ENCODE measurements at places on chromosomes 2 and 18.

GRCh38 chr2:213285404-213285803 lies 1.1 kb downstream of the SPAG16 start:
- DNase-seq: no peak

DNA sequence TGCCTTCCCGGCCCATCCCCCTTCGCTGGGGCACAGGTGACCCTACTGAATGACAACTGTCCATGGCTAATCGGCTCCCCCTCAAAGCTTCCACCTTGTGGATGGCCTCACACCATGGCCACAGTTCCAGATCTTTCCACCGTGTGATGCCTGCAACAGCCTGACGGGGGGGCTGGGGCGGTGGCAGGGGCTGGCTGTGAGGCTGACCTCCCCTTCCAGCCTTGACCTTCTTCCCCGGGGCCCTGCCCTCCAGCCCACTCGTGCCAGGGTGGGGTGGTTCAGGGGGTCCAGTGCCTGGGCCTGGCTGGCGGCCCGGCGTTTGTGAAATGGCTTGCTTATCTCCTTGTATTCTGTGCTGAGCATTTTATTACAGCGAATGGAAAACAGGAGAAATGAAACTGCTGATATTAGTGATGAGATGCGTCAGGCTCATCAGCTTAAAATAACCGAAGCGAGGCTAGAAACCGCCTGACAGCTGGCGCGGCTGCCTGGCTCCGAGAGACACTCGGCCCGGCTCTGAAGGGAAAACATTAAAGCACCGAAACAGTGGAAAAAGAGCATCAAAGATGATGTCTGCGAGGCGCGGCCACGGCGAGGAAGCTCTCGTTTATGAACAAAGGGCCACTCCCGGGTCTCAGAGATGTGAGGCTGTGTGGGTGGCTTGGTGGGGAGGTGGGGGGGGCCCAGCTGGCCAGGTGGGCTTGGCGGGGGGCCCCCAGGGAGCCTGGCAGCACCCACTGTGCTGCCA lies 916 bp upstream of the PDCD1 start:
- no peak for DNase-seq

DNA sequence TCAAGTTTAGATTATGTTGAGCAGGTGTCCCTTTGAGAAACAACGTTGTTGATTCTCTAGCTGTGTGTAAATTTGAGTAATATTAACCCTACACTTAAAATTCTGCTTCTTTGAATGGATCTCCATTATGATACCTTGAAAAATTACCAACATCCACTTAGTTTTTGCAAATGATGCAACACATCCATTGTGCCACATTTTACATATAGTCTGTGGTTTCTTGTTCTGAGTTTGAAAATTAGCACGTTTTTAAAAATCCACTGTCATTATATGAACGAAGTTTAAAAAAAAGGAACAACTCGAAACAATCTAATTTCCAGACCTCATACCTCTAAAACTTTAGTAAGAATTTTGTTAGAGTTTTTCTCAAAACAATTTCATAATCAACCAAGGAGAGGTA lies 37.7 kb downstream of the PIK3C3 start:
- DNase-seq: no peak

- DNase-seq: no peak
These were observed 68.2 kb downstream of the DCDC2C start for GRCh38 chr2:3771576-3771975.

DNA sequence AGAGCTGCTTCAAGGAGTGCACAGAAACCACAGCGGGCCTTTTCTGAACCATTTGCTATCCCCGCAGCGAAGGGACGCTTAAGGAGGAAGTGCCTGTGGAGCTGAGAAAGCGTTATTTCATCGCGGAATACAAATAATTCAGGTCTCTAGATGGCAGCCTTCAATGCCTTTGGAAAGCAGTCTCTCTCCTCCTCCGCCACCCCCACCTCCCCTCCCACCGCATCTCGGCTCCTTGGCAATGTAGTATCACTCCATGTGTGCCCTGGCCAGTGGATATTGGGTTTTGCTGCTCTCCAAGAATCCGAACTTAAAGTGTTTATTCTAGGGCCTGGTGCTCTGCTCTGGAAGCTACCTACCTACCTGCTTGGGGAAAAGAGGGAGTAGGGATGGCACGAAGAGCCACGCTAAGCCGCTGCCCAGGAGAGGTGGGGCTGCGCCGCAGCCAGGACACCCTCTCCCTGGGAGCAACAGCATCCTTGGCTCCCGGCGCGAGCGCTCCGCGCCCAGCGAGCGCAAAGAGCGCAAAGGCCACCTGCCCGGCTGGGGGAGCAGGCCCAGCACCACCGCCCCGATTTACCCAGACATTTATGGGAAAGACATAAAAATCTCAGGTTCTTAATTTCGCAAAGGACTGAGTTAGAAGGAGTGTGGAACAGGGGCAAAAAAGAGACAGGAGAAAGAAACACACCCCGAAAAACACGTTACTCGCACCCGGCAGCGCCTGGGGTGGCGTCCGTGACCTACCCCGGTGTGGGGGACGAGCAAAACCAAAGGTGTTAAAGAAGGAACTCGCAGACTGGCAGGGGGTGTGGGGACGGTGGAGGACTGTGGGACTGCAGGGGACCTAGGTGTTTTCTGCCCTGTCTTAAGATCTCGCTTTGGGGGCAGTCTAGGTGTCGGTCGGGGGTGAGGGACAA lies 1.0 kb downstream of the SPHKAP start:
- no peak for DNase-seq

- no peak for DNase-seq
These were observed 148.7 kb upstream of the ITGA6 start for GRCh38 chr2:172278667-172279066.

DNA sequence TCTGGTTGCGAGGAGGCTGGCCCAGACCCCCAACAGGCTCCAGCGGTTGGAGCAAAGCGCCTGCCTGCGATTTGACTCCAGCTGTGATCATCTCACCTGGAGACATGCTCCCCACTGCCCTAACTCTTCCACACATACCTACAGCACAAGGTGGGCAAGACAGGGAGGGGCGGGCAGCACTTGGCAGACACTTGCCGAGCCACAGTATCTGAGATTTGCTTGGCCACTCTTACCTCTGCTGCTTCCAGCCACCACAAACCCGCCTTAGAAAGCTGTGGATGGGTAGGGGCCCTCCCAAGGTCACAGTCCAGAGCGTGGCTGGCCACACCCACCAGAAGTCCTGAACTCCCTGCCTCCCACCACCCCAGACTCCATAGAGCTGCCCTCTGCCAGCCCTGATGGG lies 8.2 kb downstream of the CYP26B1 start:
- DNase-seq: no peak

GRCh38 chr2:42060028-42060427 lies 12.2 kb downstream of the PKDCC start:
- peak; percentile 25 for DNase-seq

DNA sequence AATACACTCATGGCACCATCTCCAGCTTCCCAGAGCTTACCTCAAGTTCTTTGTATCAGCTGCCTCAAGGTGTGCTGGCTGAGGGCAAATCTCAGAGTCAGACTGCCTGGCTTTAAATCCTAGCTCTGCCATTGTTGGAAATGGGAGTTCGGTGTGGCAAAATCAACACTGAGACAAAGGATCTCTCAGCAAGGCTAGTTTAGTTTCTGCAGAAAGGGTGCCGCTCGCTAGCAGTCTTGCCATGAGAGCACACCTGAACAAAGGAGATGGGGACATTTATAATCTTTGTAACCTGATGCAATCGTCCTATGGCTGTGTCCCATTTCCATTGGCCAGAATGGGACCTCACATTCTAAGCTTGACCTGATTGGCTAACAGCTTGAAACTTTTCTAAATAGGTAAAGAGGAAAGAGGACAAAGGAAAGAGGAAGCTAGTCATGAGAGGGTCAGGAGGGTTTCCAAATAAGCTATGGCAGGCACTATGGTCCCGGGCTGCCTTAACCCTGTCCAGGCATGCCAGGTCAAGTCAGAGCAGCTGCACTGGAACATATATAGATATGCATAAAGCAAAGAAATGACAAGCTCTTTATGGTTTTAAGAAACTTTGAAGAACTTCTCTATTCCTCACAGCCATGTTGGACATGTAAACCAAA lies 4.3 kb upstream of the UBE2F start:
- no peak for DNase-seq

DNA sequence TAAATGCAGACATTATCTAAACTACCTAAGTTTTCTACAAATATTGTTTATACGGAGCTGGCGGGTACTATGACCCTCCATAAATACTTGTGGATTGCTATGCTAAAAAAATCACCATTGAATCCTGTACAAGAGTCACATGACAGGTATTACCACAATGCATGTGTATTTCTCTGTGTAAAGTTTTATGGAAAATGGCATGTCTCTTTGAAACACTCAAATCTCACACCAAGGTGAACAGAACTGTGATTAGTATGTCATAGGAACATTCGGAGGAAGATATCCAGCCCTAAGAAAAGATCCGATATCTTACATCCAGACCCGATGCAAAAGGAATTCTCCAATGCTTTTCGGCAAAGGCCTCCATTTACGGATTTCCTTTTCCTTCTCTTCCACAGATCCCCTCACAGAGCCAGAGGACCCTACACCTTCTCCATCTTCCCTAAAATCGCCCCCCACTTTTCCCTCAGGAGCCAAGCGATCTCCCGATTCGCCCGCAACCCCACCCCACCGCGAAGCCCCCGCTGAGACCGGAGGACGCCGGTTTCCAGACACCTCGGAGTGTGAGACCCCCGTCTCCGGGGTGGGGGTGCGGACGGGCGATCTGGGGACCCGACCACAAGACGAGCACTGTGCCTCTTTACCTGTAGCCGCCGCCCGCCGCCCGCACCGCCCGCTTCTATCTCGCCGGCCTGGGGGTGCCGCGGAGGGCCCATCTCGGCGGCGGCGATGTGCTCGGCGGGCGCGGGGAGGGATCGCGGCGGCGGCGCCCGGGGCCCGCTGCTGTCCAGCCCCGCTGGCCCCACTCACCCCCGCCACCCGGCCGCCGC lies 1.2 kb downstream of the SAP130 start:
- no peak for DNase-seq

DNA sequence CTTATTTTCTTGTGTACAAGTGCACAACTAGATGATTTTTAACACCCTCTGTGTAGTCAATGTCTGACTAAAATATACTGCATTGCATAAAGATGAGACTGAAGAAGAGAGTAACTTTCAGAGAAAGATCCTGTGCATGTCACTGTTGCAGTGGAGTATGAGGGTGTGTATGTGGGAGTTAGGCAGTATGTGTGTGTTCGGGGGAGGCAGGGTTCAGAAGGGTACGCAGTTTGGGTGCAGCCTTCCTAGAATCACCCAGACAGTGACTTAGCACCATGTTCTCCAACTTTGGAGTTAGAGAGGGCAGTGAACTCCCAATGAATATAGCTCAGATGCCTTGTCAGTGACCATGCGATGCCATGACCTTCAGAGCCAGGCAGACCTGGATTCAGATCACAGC lies 84.6 kb downstream of the LRATD1 start:
- DNase-seq: no peak

GRCh38 chr2:21002814-21003192 lies 41.1 kb downstream of the APOB start:
- no peak for DNase-seq

- no peak for DNase-seq
These were observed 188.8 kb downstream of the ZEB2 start for GRCh38 chr2:144330951-144331673.

- no peak for DNase-seq
These were observed 91.0 kb downstream of the ADCYAP1 start for GRCh38 chr18:995629-996028.

- no peak for DNase-seq
These were observed 76.4 kb upstream of the CNGA3 start for GRCh38 chr2:98269830-98270229.

DNA sequence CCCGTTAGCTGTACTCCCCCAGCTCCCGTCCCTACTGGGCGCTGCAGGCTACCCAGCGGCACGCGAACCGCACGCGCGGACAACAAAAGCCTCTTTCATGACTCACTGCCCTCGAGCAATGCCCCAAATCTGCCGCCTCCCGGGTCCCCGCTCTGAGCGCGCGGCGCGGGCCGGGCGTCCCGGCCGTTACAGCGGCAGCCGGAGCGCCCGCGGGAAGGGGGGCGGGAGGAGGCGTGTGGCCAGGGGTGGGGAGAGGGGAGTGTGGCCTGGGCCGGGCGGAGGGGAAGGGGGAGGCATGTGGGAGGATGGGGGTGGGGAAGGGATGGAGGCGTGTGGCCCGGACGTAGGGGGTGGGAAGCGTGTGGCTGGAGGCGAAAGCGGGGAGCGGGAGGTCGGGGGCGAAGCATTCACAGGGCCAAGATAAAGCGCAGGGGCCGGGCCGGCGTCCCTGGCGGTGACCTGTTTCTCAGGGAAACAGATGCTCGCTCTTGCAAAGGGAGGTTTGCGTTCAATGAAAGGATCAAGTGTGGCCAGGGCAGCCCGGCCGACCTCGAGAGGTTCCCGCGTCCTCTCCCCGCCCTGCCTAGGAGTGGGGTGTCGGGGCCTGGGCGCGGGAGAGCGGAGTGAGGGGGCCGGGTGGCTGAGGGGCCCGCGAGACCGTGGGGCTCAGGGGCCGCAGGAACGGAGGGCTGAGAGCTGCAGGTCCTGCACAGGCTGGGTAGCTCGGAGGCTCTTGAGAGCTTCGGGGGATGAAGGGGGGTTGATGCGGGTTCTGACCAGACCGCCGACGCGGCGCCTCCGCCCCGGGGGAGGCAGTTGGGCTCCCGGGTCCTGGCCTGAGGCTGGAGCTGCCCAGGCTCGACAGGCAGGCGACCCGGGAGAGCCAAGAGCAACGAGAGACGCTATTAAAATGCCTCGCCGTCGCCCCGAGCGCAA lies 3.5 kb upstream of the NEUROD1 start:
- no peak for DNase-seq

DNA sequence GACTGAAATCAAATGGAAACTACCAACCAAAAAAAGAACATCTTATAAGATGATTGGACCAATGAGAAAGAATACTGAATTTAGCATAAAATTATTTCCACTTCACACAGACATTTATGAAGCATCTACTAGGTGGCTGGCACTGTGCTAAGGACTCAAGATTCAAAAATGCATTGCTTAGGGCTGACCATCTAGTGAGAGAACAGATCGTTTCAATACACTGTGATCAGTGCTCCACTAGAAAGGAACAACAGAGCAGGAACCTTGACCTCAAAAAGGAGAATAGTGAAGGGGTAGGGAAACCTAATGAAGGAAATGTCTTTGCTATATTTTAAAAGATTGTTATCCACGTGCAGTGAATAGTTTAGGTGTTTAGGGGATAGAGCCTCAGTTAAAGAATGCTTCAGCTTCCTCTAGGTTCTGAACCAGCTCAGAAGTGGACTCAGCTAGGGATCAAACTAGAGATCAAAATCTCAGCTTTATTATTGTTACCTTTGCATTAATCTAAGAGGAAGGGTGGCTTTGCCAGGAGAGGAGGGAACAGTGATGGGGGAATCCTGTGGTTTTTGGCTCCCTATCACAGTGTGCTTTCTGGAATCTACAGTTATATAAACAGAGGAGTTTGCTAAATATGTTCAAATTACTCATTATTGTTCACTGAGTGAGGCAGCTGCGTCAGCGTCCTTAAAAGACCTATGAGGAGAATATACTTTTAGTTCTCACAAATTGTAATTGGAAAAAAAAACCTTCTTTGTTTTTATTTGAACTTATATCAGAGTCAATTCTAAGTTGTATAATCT lies 16.2 kb upstream of the BBS5 start:
- no peak for DNase-seq

DNA sequence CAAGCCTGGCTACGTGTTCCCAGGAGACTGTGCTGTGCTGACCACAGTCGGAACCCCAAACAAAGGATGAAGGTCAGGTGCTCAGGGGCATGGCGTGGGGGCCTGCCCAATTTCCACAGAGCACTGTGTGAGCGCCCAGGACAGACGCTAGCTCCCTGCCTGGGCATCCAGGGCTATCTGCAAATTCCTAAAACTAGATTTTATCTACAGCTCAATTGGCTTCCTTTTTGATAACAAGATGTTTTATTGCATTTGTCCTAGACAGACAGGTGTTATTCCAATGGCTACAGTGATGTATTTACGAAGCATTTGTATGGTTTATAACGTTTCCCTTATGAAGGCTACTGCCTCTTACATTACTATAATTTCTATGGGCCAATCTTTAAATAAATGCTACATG lies 16.0 kb downstream of the PTGR3 start:
- no peak for DNase-seq
